Thymus (tissue), 14 donors: ENCODE measurements at places on chromosomes 3 and 15.

DNA sequence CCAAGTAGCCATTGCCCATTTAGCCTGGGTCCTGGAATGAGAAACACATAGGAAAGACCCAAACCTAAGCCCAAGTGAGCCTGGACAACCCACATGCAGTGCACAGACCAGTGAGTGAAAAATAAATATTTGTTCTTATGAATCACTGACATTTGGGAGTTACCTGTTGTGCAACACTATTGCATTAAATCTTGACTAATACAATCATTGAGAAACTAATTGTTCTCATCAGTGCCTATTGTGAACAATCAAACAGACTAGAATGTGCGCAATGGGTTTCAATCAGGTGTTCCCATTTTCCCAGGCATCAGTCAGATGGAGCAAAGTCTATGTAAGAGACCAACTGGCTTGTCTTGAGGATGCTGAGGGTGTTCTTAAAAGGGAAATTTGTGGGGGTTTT, 54.7 kb upstream of the CNOT10 start:
- no peak for DNase-seq

DNA sequence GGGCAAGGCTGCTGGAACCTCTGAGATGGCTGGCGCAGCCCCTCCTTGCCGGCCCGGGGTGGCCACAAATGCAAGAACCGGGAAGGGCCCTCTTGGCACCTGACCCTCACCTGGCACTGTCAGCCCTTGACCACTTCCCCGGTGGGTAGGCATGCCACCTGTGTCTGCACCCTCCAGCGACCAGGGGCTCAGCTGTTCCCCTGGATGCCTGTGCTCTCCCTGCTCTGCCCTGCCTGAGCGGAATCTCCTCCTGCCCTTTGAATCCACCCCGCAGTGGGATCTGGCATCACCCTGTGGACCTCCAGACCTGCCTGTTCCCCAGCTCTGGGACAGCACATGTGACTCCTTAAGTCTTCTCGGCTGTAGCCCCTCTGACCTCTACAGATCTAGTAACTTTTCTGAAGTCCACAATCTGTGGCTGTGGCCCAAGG, 26.1 kb upstream of the FGD5 start:
- DNase-seq = no peak

DNA sequence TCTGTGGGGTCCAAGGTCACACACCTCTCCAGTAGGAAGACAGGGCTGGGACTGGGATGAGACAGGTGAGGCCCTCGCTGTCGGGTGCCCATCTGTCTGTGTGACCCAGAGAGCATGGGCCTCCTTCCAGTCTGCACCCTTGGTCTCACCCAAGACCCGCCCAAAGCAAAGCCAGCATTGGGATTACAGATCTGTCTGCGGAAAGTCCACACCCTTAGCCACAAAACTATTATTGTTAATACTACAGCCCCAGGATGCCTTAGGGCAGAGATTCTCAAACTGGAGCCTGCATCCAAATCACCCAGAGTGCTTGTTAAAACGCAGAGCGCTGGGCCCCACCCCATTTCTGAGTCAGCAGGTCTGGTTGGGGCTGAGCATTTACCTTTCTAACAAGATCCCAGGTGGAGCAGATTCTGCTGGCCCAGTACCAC, 58.5 kb upstream of the ZNF148 start:
- DNase-seq = no peak

- no peak for DNase-seq
These were observed 470.9 kb downstream of the RBMS3 start for GRCh38 chr3:29751647-29752314.

DNA sequence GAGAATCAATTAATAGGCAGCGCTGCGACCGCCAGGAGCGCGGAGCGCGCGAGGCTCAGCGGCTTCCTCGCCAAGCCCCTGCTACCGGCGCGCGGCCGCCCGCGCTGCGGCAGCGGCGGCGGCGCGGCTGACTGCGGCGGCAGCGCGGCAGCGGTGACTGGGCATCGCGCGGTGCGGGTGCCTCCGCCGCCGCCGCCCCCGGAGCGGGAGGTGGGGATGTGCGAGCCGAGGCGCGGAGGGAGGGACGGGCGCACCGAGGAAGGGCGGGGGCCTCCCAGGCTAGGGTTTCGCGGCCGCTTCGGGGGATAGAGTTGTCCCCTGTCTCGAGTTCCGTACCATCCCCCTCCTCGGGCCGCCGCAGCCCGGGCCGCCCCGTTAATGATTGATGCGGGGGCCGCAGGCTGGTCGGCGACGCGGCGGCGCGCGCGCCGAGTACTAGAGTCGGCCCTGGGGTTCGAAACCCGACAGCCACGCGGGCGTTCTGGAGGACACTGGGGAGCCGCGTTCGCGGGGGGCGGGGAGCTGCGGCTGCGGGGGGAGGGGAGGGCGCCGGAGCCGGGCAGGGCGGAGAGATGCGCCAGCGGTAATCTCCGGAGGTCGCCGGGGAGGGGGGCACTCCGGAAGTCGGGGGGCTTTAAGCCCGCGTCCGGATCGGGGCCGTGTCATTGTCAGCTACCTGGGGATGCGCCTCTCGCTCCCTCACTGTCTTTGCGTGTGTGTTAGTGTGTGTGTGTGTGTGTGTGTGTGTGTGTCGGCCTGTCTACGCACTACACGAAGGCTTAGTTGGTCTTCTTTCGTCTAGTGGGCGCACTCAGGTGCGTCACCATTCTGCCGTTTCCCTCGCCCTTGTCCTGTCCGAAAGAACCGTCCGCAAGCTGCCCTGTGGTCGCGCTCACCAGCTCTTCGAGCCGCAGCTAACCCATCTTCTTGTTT, at the start of gene PAQR9:
TSS of gene PAQR9 (minus strand) at position 159 of the 933 bp plus-strand sequence. CDS start 338 bp downstream, outside the sequence.
- no peak for DNase-seq

GRCh38 chr3:72891053-72891855, 3.4 kb downstream of the GXYLT2 start:
- DNase-seq = no peak

DNA sequence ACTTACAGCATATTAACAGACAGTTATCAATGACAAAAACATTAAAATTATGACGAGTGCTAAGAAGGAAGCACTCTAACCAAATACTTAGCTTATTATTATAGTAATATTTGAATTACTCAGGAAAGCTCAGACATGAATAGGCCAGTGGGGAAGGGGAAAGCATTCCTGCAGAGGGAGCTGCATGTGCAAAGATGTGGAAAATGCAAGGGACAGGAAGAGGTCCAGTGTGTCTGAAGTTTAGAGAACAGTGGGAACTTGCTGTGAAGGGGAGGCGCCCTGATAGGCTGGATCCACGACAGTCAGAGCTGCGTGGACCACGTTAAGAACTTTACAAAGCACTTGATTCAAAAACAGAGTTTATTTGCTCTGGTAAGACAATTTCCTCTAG, 1.2 kb upstream of the SPICE1 start:
- DNase-seq = no peak

GRCh38 chr3:124163689-124164088, 171.8 kb upstream of the ROPN1 start:
- no peak for DNase-seq

GRCh38 chr15:39359771-39360170, 221.1 kb upstream of the THBS1 start:
- no peak for DNase-seq

- no peak for DNase-seq
These were observed 834.5 kb downstream of the ZPLD1 start for GRCh38 chr3:103269287-103269686.

DNA sequence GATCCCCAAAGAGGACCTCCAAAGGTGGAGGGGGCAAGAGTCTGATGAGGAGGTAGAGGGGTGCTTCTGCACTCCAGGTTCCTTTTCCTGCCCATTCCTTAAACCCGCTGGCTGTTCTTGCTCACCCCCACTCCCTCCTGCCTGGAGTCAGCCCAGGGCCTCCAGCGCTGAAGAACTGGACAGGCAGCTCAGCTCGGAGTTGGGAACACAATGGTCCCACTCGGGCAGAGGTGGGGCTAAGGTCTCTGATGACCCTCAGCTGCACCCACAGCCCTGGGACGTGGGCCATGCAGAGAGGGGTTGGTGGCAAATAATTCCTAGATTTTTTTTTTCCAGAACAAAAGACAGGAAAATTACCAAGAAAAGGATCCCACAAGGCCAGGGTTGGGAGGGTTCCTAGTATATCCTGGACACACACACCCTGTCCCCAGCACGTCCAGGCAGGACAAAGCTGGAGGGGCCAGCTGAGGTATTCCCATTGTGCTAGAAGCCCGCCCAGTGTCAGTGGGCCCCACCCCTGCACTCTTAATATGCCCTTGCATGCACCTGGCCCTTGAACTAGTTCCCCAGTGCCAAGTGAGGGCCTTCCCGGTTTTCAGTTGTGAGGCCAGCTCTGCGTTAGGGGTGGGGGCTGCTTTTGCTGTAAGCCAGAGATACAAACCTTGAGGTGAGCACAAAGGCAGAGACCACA, 22.1 kb upstream of the IP6K2 start:
- no peak for DNase-seq

GRCh38 chr15:90232941-90233386, 777 bp downstream of the CIB1 start:
- no peak for DNase-seq

- no peak for DNase-seq
These were observed 6.2 kb upstream of the MAP1A start for GRCh38 chr15:43511012-43511885.

DNA sequence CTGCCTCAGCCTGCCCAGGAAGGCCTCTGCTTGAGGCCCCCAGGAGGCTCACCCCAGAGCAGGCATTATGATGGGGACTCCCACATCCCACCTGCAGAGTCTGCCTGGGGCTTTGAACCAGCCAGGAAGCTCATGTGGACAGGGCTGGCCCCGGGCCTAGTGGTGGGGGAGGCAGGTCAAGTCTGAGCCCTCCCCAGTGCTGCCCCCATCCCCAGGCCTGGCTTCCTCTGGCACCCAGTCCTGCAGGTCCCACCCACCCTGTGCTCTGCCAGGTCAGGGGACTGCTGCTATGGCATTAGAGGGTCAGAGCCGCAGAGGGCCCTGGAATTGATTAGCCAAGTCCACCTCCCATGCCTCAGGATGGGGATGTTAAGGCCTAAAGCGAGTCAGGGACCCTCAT, 17.6 kb upstream of the VPS33B start:
- no peak for DNase-seq

- DNase-seq = no peak
These were observed 32.6 kb downstream of the HPS3 start for GRCh38 chr3:149162007-149162406.

DNA sequence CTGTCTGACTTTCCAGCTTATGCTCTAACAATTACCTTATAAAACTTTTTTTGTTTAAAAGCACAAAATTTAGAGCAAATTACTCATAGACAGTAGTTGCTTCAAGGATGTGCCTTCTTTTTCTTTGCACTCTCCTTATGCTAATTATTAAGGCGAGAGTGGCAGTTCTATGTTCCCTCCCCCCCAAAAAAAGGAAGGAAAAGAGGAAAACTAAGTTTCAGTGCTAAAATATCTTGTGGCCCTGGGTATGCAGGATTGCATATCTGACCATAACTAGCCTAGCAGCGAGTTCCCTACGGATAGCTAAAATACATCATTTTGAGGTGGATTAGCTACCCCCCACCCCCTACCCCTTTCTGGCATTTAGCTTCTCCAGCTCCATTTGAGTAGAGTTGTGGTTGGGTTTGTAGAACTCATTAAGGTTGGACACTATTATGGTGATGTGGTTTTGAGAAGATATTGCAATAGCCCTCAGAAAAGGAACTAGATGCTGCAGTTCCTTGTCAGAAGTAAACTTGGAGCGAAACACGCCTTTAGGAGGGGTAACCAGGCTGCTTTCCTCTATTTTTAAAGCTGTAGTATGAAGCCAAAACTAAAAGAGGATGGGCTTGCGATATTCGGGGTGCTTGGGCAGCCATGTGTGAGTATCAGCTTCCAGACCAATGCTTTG, 174.6 kb downstream of the AKAP13 start:
- DNase-seq = no peak

GRCh38 chr15:63484433-63485186, 19.8 kb upstream of the USP3 start:
- DNase-seq = no peak

GRCh38 chr3:3276630-3277029, 97.1 kb upstream of the CRBN start:
- no peak for DNase-seq

- no peak for DNase-seq
These were observed 1032.2 kb upstream of the SEMA6D start for GRCh38 chr15:46685096-46685495.

DNA sequence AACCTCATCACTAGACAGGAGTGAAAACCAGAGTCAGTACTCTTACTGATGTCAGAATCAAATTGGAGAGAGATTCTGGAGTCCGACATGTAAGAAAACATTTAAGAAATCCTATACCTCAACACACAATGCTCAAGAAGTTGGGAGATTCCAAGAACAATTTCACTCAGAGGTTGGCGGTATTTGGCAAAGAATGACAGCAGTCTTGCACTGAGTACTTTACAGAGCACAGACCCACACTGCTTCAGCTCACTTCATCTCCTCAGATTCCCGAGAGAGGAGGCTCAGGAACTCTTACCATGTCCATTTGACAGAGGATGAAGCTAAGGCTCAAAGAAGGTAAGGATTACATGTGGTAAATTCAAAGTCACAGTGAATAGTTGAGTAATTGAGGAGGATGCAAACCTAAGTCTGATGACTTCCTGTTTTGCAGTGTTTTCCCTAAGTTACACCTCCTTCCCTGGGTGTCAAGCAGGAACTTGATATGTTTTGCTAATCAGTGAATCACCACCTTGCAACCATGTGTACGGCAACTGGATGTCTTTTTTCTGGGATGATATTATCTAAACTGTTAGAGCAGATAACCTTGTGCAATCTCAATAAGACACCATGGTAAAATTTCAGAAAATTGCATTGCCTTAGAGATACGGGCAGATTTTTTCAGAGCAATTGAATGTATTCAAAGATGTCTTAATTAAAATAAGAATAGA, 61.3 kb upstream of the MME start:
- DNase-seq = no peak
